ENCODE measurements at places on chromosomes 1 and 21.
A peak's percentile ranks its signal among the peaks of the same experiment; 100 is the strongest.

DNA sequence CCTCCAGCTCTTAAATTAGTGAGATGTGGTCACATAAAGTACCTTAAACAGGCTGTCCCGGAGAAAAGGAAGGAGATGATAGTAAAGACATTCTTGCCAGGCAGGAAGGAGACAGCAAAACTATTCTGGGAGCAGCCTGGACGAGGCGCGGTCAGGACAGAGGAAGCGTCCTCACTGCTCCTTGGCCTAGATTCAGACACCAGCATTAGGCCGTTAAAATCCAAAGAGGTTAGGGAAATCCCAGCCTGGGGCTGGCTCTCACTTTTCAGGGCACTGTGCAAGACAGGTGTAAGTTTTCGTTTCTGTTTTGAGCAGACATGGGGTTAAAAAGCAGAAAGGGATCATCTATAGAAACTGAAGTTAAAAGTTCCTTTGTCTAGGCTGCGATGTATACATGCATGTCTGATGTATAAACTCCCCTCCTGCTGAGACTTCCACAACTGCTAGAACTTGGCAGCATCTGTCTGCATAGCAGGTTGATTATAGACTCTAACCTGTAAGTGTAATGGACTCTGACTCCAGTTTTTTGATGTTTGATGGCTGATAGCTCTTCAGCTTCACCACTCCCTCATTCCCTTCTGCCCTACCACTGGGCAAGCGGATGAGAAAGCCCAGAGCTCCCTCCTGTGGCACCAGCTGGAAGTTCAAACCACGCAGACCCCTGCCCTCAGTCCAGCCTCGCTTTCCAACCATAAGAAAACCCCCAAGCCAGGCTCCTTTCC, 21.5 kb downstream of the STPG1 start:
- DNase-seq, result peak; percentile 28

GRCh38 chr1:228107636-228108035, 1.5 kb downstream of the MRPL55 start:
- DNase-seq, result no peak

- no peak for DNase-seq
Observed at GRCh38 chr1:218867941-218868626, 305.6 kb upstream of the LYPLAL1 start.

DNA sequence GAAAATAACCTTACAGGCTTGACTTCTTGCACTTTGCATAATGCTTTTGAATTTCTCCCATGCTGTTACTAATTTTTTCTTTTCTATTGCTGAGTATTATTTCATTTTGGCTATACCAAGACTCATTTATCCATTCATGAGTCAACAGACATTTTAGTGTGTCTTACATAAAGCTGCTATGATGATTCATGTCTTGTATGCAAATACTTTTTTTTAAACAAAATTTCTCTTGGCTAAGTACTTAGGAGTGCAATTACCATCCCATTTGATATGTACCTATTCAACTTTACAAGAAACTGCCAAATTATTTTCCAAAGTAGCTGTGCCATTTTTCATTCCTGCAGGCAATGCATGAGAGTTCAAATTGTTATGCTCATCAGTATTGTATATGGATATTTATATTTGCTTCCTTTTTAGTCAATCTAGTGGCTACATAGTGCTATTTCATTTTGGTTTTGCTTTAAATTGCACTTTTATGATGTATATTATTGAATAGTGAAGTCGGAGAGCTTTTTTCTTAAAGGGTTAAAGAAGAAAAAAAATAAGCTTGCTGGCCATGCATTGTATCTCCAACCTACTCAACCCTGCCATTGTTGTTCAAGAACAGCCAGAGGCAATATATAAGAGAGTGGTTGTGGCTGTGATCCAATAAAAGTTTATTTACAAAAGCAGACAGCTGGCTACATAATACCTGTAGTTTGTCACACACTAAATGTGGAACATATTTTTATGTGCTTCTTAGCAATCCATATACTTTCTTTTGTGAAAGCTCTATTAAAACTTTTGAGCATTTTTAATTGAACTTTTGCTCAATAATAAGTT, 862.8 kb downstream of the KCNT2 start:
- DNase-seq, result no peak

DNA sequence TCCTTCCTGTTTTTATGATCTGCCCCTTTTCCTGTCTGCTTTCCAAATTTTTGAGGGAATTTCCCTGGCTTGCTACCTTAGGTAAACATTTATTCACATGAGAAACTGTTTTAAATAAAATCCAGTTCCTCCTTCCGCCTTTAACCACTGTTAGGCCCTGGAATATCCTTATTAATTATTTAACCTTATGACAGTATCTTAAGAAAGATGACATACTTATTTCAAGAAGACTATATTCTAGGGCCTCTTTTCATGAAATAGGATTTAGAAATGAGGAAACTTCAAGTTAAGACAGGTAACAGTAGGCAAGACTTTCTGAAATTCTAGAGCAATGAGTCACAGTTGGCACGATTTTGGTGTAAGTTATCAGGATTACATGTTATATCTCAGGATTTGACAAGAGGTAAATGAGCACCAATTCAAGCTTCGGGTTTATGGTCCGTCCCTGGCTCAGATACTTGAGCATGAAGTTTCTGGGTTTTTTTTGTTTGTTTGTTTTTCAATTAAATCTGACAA, 2.0 kb upstream of the TNFSF18 start:
- no peak for DNase-seq

DNA sequence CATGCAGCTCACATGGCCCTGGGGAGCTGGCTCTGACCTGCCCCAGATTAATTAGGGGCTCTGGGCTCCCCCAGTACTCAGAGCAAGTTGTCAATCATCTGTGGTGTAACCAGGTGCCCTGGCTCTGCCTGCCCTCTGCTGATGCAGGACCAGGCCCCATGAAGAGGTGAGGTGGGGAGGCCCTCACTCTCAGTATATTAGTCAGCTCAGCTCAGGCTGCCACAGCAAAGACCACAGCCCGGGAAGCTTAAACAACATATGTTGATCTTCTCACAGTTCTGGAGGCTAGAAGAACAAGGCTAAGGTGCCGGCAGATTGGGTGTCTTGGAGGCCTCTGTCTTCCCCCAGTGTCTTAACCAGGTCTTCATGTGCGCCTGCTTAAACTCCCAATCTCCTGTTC, 66.5 kb downstream of the FCRL5 start:
- no peak for DNase-seq

DNA sequence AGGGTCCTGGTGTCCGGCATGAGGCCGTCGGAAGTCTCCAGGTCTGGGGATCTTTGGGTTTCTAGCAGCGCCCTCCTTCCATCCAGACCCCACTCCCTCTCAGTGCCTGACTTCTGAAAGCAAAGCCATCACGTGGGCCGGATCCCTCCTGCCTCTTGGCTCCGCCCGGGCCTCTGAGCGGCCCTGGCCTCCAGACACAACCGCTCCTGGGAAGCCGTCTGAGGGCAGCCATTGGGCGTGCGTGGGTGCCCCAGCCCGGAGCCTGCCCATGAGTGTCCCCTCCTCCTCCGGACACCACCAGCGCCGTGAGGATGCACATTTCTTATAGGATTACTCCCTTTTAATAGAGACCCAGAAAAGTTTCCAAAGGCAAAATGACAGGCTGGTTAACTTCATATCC, 137.0 kb upstream of the ARHGEF16 start:
- no peak for DNase-seq

DNA sequence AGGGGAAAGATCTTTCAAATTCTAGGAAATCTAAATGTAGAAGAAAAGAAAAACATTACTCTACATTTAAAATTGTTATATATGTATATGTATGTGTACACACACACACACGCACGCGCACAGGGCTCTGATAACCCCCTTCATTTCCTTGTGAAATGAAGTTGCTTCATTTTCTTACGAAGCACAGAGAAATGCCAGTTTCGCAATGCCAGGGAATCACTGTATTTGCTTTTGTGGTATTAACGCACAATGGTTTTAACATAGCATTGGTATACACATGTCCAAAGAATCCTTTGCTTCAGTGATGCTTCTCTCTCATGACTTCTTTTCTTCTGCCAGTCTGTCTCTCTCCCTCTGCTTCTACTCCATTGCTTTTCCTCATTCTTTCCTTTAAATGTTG, 8.4 kb upstream of the DDAH1 start:
- no peak for DNase-seq

DNA sequence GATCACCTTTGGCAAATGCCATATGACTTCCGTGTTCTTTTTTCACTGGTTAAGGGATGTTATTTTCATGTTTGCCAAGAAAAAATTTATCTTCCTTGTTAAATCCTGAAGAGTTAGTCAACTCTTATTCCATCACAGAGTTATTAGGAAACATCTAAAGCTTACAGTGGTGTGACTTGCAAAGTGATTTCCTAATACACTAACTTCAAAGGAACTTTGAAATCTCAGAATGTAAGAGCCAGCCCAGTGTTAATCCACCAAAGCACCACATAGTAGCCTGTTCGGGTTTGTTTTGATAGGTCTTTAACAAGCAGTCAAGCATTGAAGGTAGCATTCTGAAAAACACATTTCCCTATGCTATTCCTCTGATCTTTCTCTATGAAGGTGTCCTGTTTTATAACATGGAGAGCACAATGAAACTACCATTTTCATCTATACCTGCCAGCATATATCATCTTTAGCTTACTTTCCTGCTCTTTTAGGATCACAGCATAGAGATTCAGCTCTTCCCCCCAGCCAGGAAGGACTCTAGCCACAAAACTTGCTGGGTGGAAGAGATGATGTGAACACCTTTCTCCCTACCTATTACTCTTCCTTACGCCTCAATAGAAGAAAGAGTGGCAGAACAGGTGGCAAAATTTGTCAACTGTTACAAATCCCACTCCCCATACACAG, 82.4 kb upstream of the MAGI3 start:
- no peak for DNase-seq

- DNase-seq, result no peak
Observed at GRCh38 chr1:225996946-225997545, 2.1 kb downstream of the SDE2 start.

DNA sequence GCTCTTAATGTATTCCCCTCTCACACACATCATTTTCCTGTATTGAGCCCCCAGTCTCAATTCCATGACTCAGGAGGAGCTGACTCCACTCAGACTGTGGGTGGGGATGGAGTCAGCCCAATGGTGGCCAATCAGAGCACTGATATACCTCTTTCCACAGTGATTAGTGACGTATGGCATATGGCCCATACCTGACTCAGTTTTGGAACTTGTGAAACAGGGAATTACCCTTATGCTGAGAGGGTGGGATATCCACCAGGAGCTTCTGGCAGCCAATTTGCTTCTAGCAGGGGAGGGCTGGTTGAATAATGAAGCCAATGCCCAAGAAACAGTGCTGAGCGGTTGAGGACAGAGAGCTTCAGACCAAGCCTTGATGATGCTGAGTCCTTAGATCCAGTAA, 86.4 kb upstream of the SPATA6 start:
- DNase-seq, result no peak

GRCh38 chr21:43728154-43728466, 9.2 kb downstream of the PDXK start:
- no peak for DNase-seq

DNA sequence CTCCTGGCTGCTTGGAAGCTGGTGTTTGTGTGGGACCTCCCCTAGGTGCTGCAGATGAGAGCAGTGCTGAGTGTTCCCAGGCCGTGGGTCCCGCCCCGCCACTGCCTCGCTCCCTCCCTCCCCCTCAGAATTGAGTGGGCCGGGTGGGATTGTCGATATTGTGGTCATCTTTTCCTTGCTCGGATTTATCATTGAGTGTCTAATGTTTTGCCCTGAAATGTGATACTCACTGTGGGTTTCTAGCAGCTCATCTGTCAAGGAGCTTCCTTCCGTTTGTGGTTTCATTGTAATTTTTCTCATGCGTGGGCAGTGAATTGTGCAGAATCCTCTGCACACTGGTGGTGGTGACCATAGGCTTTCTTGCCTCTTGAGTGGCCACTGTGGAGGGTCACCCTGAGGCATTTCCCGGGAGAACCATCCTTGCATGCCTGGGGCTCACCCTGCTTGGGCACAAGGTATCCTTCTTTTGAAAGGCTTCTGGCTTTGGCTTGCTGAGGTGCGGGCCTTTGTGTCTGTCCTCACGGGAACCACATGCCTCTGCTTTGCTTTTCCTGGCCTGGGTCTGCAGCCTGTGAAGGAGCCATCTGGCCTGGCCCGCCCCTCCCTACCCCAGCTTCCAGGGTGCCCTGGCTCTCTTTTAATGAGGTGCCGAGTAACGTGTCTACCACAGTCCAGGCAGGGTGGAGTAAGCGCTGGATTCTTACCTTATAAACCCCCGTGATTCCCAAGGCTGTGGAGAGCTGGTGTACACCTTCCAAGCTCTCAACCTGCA, 25.6 kb downstream of the SLX9 start:
- no peak for DNase-seq

- DNase-seq, result no peak
Observed at GRCh38 chr1:49060766-49061165, 284.1 kb upstream of the BEND5 start.

GRCh38 chr1:55318116-55318817, 103.1 kb upstream of the USP24 start:
- DNase-seq, result no peak

- DNase-seq, result peak; percentile 64
Observed at GRCh38 chr1:205523891-205524793, 19.7 kb downstream of the CDK18 start.

GRCh38 chr1:6464915-6465314, 1.1 kb downstream of the TNFRSF25 start:
- no peak for DNase-seq

GRCh38 chr1:100581096-100581705, 43.3 kb downstream of the GPR88 start:
- no peak for DNase-seq

DNA sequence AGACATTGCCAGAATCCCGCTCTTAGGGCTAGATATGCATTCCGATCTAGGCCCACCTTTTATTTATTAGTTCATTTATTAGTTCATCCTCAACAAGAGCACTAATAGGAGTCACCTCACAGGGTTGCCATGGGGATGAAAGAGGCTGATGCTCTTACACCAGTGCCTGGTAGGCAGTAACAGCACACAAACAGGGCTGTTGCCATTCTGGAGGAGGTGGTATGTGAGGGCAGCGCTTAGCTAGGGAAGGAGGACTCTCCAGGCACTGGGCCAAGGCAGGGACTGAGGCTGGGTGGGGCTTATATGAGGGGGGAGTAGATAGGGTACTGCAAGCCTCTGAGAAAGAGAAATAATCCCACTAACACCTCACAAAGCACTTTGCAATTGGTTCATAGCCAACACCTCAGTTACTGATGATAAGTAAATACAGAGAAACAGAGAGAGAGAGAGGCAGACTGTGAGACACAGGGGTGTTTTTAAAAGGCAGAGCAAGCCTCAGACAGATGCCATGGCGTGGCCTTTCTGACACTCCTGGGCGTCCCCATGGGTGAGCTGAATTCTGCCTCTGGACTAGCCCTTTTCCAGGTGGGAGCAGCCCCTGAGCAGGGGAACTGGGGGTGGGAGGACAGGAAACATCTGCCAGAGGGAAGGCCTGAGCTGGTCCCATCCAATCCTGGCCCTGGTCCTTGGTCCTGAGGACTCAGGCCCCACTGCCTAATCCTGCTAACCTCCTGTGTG, 5.9 kb downstream of the FCGR2A start:
- no peak for DNase-seq

- DNase-seq, result no peak
Observed at GRCh38 chr1:2934642-2935081, 86.6 kb upstream of the ACTRT2 start.

GRCh38 chr1:181592255-181592859, 109.0 kb downstream of the CACNA1E start:
- no peak for DNase-seq

Measured in stimulated activated CD8-positive, alpha-beta memory T cell treated with anti-CD3 and anti-CD28 coated beads, Interleukin-15, amount 100 ng/mL, for 1 hour (primary cell).